COR-L47 (cell line): ENCODE measurements at places on chromosomes 13 and 19.

DNA sequence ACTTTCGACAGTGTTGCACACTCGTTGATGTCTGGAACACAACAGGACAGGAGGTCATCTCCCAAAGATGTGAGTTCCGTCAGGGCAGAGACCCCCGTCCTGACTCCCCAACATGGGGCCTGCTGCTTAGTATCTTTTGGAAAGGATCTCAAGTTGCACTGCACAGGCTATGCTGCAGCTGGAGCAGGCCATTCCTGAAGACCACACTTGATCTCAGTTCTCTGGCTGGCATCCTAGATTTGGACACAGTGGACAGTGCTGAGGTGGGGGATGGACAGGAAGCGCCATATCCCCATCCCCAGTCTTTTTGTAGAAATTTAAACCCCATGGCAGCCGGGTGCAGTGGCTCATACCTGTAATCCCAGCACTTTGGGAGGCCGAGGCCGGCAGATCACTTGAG is 5.9 kb downstream of the ADGRE2 start:
- no peak for DNase-seq

GRCh38 chr13:113787694-113788093 is 28.7 kb downstream of the TMEM255B start:
- no peak for DNase-seq

GRCh38 chr19:10878253-10878652 is 6.9 kb downstream of the CARM1 start:
- DNase-seq, result no peak

- DNase-seq, result no peak
Observed at GRCh38 chr13:48403151-48403631, 9.7 kb downstream of the LPAR6 start.

DNA sequence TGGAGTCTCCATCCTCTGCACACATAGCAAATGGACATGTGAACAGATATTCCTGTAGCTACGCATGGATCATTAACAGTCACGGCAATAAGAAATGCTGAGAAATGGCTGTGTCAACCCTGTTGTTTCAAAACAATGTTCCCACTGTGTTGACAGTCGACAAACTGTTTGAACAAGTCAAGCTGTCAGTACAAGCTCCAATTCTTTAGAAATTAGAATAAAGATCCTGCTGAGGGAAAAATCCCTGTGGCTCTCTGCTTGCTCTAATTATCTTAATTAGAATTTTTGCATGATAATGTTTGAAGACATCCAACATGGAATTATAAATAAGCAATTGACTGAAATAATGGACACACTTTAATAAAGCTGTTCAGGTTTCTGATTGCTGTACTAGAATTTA is 37.9 kb upstream of the CPB2 start:
- peak; percentile 83 for DNase-seq

GRCh38 chr13:105778196-105778595 is 757.3 kb downstream of the EFNB2 start:
- DNase-seq, result no peak

- peak; percentile 43 for DNase-seq
Observed at GRCh38 chr19:1251330-1252220, 3.2 kb downstream of the MIDN start.

DNA sequence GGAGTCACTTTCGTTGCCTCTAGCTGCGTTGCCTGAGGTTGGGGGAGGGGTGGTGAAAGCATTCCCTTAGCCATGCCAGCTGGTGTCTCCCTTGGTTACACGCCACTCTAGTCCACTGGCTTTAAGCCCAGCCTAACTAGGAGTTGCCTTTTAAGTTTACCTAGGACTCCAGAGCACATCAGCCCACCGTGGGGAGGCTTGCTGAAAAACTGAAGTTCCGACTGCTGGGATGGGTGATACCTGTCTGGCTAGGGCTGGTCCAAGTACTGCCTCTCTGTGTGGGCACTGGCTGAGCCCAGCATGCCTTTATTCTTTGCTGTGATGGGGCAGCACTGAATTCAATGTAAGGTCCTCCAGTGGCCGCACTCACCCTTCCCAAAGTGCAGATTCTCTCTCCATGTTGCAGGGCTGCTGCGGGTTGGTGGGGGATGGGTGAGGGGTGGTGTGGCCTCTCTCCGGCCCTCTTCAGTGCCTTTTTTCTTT is 11.8 kb upstream of the CEACAM1 start:
- DNase-seq, result peak; percentile 9

DNA sequence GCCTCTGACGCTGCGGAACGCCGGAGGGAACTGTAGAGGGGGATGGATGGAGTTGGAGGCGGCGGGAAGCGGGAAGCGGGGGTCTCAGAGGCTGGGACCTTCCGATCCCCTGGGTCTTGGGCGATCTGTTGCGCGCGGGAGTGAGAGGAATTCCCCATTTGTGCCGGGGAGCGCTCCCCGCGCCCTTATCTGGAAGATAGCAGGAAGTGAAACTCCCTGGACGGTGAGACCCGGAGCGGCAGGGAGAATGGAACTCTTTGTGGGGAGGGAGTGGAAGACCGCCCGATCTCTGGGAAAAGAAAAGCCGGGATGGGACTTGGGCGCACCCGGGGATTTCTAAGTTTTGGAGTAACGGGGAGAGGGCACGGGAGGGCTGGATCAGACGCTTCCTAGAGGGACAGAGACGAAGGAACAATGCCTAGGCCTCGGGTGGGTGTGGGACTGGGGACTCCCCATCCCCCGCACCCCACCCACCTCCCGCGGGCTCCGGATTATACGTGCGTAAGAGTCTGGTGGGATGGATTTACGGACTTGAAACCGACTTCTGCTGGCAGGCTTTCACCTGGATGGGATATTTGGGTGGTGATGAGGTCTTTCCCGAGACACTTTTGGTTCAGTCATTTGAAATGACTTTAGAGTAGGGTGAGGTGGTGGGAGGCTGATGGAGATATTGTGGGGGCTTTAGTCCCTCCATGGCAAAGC is 495 bp downstream of the LSR start:
- DNase-seq, result no peak

DNA sequence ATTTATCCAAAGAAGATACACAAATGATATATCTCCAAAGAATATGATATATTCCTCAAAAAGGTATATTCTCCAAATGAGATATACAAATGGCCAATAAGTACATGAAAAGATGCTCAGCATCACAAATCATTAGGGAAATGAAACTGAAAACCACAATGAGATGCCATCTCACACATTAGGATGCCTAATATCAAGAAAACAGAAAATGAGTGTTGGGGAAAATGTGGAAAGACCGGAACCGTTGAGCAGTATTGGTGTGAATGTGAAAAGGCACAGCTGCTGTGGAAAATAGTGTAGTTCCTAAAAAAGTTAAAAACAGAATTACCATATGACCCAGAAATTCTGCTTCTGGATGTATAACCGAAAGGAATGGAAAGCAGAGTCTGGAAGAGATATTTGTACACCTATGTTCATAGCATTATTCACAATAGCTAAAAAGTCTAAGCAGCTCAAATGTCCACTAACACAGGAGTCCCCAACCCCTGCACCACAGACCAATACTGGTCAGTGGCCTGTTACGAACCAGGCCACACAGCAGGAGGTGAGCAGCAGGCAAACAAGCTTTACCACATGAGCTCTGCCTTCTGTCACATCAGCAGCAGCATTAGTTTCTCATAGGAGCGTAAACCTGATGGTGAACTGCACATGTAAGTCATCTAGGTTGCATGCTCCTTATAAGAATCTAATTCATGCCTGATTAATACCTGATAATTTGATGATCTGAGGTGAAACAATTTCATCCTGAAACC is 291.9 kb downstream of the PCDH20 start:
- no peak for DNase-seq

GRCh38 chr13:43546251-43546650 is 240.5 kb downstream of the ENOX1 start:
- peak; percentile 94 for DNase-seq

GRCh38 chr19:15328312-15328711 is 4.0 kb downstream of the BRD4 start:
- no peak for DNase-seq

DNA sequence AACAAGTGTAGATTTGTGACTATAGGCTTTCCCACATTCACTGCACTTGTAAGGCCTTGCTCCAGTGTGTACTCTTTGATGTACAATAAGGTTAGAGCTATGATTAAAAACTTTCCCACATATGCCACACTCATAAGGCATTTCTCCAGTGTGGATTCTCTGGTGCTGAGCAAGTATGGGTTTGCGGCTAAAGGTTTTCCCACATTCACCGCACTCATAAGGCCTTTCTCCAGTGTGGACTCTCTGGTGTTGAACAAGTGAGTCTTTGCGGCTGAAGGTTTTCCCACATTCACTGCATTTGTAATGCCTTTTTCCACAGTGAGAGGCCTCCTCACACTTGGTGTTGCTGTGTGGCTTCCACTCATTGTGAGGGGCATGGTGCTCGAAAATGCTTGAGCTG is 3.7 kb downstream of the ZNF772 start:
- no peak for DNase-seq

DNA sequence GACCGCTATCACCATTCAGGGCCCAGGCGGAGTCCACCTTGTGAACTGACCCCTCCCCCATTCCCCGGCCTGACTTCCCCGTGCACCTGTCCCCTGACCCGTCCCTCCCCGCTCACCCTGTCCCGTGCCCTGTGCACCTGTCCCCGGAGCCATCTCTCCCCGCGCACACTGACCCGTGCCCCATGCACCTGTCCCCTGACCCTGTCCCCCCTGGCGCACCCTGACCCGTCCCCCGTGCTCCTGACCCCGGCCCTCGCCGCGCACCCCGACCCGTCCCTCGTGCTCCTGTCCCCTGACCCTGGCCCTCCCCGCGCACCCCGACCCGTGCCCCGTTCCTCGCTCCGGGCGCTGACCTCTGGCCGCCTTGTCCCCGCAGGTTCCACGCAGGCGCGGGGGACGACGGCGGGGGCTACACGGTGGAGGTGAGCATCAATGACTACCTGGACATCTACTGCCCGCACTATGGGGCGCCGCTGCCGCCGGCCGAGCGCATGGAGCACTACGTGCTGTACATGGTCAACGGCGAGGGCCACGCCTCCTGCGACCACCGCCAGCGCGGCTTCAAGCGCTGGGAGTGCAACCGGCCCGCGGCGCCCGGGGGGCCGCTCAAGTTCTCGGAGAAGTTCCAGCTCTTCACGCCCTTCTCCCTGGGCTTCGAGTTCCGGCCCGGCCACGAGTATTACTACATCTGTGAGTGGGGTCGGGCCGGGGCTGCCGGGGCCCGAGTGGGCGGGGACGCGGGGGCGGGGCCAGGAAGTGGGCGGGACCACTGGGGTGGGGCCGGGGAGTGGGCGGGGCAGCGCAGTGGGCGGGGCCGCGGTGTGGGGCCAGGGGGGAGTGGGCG is 9.7 kb downstream of the EFNA2 start:
- no peak for DNase-seq

DNA sequence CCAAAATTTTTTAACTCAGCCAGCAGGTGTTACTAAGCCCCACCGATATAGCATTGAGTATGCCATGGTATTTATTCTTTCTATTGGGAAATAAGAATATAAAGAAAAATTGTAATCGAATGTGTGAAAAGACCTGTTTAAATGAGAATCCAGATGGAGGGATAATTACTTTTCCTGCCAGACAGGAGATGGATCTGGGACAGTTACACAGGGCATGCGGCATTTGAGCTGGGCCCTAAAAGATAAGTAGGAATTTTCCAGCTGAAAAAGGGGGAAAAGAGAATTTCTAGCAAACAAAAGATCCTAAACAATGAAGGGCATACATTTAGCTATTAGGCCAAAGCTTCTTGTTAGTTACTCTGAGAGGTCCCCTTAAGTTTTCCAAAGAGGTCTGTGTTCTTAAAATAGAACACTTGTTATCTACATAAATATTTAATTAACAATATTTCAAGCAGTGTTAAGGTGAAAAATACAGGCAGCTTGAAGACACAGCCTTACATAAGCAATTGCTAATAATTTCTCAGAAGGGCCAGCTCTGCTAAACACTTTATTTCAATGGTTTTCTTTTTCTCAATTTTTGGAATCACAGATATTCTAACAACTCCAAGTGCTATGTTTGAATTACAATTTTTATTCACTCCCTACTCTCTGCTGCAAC is 63.7 kb downstream of the TBC1D4 start:
- no peak for DNase-seq

DNA sequence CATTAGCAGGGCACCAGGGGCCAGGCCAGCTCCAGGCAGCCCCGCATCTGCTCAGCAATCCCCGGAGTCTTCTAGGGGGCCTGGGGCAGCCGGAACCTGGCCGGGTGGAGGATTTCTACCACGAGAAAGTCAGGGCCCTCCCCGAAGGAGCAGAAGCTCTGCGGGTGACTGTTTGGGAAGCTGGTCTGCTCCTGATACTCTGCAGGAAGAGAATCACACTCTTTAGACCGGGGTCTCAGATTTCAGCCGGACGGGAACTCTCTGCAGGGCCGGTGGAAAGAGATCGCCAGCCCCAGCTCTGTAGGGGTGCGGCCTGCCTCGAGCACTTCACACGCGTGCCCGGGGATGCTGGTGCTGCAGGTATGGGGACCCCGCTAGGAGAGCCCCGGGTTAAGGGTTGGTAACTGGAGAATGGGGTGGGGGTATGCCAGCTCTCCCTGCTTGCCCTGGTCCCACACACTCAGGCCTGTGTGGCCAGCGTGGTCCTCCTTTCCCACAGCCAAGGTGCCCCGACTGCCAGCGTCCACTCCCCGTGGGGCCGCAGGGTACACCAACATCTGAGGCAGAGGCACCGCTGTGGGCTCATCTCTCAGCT is 20.1 kb downstream of the RASA3 start:
- no peak for DNase-seq

GRCh38 chr19:4635754-4636116 is 3.6 kb upstream of the TNFAIP8L1 start:
- no peak for DNase-seq

DNA sequence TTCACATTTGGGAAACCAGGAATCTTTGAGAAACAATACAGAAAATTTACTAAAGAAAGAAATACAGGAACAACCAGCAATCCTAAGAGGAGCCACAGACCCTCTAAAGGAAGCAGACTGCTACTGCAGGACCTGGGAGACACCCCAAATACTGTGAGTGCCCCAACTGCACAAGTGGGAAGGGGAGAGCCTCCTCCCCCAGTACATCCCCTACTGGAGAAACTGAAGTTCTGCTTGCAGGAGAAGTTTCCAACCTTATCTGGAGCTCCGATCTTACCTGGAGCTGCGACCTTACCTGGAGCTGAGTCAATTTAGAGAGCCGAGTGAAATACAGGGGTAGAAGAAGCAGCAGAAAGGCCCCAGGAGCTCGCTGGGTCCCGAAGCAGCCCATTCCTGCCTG is 236.4 kb upstream of the SPRY2 start:
- no peak for DNase-seq

- DNase-seq, result no peak
Observed at GRCh38 chr13:36870050-36870692, 49.9 kb downstream of the SMAD9 start.

DNA sequence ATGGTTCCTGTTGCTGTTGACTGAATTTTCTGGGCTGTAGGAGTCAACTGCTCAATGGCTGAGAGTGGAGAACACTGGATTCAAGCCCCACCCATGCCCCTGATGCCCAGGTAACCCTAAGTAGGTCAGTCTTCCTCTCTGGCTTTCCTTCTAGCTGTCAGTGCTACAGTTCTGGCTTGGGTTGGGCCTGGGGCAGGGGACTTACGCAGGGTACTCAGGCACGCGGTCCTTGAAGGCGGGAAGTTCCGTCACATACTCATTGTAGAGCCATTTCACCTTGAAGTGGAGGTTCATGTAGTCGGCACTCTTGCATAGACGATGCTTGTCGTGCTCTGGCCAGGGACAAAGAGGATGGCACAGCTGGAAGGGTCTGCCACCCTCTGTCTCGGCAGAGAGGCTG is 55.6 kb downstream of the UNC13A start:
- no peak for DNase-seq

GRCh38 chr19:47232422-47233211 is 1.6 kb upstream of the BBC3 start:
- DNase-seq, result no peak
